Large intestine (tissue), 12 donors: ENCODE measurements at places on chromosomes 7 and 10. TPM values are rescaled to one million over a fixed set of nuclear protein-coding genes. Genes with fewer than 3 reads are reported as not detected.

DNA sequence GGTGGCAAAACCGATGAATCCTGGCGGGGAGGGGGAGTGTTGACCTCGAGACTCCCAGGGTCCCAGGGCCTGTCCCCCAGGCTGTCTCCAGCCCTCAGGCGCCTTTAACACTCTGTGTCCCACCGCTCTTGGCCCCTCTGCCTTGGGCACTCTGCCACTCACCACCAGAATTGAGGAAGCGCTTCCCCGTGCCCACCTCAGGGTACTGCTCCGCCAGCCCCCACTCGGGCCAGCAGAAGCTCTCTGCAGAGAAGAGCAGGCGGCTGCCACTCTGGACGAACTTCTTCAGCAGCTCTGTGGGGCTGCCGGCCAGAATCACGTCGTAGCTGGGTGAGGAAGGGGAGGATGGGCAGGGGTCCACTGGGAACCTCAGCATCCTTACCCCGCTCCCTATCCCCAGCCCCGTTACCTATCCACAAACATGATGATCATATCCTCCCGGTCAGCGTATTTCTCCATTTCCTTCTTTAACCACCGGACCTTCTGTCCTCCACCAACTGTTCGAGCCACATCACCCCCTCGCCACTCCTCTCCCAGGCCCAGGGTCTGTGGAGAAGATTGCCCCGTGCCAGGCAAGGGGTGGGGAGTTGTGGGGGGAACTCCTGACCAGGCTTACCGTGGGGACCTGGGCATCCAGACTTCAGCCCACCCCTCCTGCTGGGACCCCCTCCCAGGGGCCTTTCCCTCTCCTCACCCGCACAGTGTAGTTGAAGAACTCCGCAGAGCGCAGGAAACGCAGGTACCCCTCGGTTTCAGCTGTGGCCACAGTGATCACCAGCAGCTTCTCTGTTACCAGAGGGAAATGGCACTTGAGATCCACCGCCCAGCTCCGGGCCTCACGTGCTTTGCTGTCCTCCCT lies 1.2 kb downstream of the PLOD3 start:
- no peak for DNase-seq

DNA sequence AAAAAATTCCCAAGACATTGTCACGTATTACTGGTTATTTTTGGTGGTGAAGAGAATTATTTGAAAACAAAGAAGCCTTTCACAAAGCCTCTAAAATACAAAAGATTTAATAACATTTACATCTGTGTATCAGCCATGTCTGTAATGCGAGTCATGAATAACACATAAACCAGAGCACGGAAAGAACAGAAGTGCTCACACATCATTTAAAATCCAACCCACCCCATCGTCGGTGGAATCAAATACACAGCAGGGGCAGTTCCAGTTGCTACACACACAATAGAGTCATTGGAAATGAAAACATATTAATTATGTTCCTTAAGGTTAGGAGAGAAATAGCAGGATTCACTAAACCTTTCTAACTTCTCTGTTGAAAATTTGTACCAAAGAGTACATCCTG lies 1097.3 kb downstream of the KCNMA1 start:
- DNase-seq: no peak

HABP2 gene
- polyA plus RNA-seq: 27.7 TPM

GRCh38 chr10:18104223-18104872 lies 35.9 kb upstream of the CACNB2 start:
- no peak for DNase-seq

- DNase-seq: peak; percentile 63
Observed at GRCh38 chr10:24873281-24873683, 79.1 kb downstream of the PRTFDC1 start.

DNA sequence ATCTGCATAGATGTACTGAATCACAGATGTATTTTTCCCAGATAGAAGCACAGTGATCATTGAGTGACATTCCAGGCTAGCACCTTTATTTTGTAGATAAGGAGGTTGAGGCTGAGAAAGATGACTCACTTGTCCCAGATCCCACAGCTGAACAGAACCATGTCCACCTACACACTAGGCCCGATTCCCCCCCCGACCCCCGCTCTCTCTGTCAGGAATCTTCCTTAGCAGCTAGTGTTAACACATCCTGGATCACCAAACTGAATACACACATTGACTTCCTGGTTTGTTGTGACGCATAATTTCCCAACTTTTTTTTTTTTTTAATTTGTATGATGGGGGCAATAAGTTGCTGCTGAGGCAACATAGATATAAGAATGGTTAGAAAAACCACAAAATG lies 5.2 kb downstream of the SFMBT2 start:
- no peak for DNase-seq

DNA sequence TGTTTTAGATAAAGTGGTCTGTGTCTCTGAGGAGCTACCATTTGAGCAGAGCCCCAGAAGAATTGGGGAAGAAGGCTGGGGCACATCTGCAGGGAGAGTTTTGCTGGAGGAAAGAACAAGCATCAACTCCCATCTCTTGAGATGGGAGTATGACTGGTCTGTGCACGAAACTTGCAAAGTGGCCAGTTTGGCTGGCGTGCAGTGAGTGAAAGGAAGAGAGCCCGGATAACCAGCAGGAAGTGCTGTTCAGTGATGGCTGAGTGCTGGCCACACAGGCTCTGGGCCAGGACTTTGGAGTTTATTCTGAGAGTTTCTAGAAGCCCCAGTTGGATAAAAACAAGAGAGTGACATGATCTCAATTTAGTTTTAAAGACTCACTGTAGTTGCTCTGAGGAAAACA lies 34.4 kb upstream of the SVIL start:
- no peak for DNase-seq

DNA sequence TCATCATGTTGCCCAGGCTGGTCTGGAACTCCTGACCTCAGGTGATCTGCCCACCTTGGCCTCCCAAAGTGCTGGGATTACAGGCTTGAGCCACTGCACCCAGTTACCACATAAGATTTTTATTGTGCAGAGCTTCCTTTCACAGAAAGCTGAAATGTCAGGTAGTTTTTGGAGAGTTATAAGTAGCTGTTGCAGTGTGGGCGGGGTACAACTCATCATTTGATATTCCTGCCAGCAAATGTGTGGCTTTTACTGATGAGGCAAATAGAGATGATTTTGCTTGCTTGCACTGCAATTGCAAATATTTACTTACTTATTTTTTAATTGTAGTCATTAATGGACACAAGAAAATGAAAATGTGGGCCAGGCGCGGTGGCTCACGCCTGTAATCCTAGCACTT lies 32.4 kb downstream of the NKX2-3 start:
- DNase-seq: no peak

RPEL1 gene
- 0.09 TPM for polyA plus RNA-seq

HMX3 gene
- polyA plus RNA-seq: 1.5 TPM

NXPH1 gene
- 0.06 TPM for polyA plus RNA-seq

CDHR1 gene
- 0.42 TPM for polyA plus RNA-seq

- DNase-seq: no peak
Observed at GRCh38 chr10:87658321-87658795, 1.3 kb upstream of the PAPSS2 start.

GRCh38 chr10:78893217-78893616 lies 175.5 kb upstream of the ZMIZ1 start:
- DNase-seq: no peak

- no peak for DNase-seq
Observed at GRCh38 chr7:24455813-24456525, 117.3 kb upstream of the PALS2 start.

GRCh38 chr7:22252936-22253536 lies 103.9 kb downstream of the RAPGEF5 start:
- DNase-seq: no peak

DNA sequence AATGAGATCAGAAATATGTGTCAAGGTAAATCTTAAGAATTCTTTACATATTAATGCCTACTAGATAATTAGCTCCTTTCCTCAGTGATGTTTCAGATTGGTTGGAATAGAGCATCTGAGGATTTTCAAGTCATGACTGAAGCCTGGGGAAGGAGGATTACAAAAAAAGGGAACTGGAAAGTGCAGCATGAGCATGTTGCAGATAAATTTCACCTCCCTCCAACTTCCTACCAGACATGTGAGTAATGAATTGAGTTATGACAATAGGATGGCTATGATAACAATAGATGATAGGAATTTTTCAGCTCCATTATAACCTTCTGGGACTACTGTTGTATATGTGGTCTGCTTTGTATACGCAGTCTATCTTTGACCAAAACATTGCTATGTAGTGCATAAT lies 104.2 kb upstream of the RAB18 start:
- DNase-seq: no peak

GRCh38 chr10:119272736-119273135 lies 65.4 kb downstream of the GRK5 start:
- peak; percentile 36 for DNase-seq

GRCh38 chr7:40519009-40519408 lies 384.2 kb downstream of the SUGCT start:
- no peak for DNase-seq

DNA sequence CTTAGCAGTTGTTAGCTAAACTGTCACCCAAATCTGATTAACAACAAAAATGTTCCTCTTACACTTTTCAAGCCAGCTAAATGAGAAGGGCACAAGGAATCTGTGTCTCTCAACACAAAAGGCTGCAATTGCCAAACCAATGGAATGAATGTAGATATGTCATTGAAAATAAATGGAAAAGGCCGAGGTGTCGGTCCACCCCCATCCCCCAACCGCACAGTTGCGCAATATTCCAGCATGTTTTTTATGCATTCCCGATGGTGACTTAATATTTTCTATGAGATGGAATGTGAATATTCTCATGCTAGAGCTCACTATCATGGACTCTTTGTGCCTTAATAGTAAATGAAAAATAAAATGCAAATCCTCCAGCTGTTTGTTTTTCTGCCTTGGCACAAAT lies 181.6 kb upstream of the LRGUK start:
- no peak for DNase-seq

GRCh38 chr7:53035499-53036412 lies at the start of gene POM121L12:
Gene POM121L12 (plus strand): TSS chr7:53035633. CDS start chr7:53035672, 39 bp downstream.
- no peak for DNase-seq

DNA sequence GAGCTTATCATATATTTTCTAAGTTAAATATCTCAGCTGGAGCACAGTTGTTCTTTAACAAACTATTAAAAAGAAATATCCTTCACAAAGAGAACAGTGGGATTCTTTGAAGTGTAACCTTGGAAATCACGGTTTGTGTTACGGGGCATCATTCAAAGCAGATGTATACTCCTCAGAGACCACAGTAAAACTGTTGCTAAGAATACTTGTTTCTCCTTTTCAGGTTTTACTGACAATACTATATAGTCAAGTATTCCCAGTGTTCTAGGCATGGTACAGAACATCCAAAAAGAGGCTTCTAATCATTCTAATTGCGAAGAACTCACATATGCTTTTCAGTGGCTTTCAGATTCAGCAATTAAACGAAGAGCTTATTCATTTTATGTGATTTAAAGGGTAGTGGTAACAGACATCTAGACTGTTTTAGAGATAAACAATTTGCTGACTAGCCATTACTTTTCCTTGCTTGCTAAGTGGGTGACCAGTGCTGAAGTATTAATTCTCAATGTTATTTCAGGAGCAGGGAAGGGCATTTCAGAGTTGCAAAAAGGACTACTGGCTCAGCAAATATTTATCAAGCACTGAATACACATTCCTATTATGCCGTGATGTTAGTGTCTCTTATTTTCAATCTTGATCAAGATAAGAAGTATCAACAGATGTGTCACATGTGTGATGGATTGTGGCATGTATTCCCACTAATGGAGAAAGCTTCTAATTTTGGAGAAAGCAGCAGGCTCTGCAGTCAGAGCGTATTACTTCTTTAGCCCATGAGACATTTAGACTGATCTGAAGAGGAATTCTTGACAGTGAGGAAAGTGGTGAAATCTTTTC lies 236.8 kb downstream of the RNLS start:
- no peak for DNase-seq

PNLIPRP3 gene
- not detected for polyA plus RNA-seq

TAS2R4 gene
- 2.6 TPM for polyA plus RNA-seq

C10orf67 gene
- 0.27 TPM for polyA plus RNA-seq

ANKRD61 gene
- 2.4 TPM for polyA plus RNA-seq

GRCh38 chr10:43409385-43410109 lies 561 bp upstream of the HNRNPF start:
- peak; percentile 26 for DNase-seq

- DNase-seq: no peak
Observed at GRCh38 chr10:131975003-131975402, 6.7 kb downstream of the BNIP3 start.

- peak; percentile 97 for DNase-seq
Observed at GRCh38 chr10:112379635-112380296, 5.8 kb downstream of the ACSL5 start.

GRCh38 chr7:36506820-36507219 lies 117.2 kb downstream of the ANLN start:
- DNase-seq: no peak

- DNase-seq: no peak
Observed at GRCh38 chr10:51679841-51680240, 19.6 kb downstream of the CSTF2T start.

DNA sequence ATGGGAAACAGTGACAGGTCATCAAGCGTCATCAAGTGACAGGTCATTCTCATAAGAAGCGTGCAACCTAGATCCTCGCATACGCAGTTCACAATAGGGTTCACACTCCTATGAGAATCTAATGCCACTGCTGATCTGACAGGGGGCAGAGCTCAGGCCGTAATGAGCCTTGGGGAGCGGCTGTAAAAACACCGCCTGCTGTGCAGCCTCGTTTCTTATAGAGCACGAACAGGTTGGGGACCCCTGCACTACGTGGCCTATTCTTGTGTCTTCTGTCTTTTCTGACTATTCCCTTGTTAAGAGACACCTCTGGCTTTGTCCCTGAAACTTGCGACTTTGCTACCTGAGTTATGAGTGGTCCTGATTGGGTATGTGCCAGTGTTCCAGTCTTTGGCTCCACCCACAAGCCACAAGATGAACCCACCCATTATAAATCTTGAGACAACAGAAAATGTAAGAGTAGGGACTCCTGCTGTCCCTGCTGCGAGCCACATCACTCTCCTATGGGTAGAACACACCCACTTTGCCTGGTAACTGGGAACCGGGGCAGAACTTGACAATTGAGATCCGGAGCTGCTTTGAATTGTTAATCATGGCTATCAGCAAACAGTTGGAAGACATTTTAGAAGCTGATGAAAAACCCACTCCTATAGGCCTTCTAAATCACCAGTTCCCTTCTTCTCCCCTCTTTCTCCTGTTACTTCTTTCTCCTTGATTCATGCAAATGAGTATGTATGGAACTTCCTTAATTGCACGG lies 55.8 kb upstream of the EXOC4 start:
- DNase-seq: no peak

DNA sequence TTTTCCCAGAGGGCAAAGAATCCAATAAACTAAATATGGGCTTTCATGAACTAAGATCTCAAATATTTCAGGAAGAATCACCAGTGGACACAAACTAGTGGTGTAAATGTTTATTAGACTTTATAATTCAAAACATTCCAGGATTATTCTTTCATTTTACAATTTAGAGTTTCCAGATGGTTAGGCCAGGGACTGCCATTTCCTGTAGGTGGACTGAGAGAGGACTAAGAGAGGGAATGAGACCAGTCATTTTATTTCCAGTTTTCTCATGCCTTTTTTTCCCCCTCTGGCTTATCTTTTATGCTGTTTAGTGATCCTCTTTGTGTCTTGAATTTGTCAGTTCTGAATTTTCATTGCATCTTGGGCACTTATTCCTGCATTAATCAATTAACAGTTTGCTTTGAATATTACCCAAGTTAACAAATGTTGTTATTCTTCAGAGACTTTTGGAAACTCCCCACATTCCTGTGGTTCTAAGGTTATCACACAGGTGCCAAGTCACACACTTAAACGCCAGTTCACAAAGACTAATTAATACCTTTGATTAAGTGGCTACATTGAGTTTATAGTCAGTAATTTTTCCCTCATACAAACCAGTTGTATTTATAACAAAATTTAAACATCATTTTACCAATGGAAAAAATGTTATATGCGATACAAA lies 12.3 kb downstream of the CISD1 start:
- DNase-seq: no peak

SH2D4B gene
- polyA plus RNA-seq: 0.01 TPM
